Activated CD8-positive, alpha-beta memory T cell treated with anti-CD3 and anti-CD28 coated beads for 24 hours (primary cell): ENCODE measurements at places on chromosomes 11 and 22.

DNA sequence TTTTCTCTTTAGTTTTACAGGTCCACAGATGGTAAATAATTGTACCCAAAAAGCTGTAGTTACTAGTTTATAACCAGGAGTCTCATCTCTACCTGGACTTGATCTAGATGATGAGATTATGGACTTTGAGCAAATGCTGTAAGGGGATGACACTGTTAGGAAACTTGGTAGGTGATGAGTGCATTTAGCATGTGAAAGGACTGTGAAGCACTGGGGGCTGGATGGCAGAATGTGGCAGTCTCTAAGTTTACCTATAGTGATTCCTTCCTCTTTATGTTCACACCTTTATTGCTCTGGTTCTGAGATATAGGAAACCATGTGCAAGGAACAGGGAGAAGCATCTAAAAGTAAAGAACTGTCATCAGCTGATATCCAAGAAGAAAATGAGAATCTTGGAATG, 230.7 kb upstream of the CHORDC1 start:
- DNase-seq, result no peak

DNA sequence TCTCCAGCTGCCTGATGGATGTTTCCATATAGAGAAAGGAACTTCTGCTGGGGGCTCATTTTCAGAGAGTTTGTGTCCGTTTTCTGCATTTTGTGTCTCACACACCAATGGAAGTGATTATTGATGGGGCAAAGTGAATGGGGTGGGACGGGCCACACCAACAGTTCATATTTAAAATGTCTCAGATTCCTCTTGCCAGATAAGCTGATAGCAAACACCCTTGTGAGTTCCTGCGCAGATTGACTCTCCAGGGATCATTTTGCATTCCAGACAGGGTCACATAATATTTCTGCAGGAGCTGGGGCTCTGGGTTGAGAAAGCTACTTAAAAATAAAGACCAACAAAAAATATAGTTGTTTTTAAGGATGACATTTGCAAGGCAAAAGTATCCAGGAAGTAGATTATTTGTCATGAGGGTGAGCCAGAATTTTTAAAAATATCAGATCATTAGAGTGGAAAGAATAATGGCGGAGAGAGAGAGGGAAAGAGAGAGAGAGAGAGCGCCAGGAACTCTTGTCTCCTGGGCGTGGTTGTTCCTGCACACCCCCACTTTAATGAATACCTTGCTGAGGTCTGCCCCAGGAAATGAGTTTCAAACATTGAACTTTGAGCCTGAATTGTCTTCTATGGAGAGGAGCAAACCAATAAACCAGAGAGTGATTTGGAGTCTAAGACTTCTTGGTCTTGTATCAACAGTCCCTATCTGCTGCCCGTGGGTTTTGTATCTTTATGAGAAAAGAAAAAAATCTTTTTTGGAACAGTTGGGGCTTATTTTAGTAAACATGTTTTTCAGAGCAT, 33.3 kb downstream of the MICAL2 start:
- no peak for DNase-seq

GRCh38 chr11:69382131-69383128, 88.5 kb downstream of the MYEOV start:
- DNase-seq, result no peak

GRCh38 chr11:116224154-116224888, 548.5 kb downstream of the BUD13 start:
- DNase-seq, result peak; percentile 64

DNA sequence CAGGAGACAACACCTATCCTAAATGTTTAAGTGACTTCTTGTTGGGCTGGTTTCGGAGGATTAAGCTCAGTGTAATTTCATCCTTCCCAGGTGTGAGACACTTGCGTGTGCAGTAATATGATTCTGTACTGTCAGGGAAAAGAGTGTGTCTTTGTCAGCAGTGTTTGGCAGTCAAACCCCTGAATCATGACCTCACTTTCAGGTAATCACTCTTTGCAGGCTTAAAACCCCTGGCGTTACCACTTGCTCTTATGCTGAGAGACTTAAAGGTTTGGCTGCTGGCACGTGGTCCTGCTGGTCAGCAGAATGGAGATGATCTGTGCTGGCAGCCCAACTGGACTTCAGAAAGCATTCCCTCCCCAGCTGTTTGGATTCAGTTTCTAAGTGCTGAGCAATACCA, 56.1 kb downstream of the APIP start:
- DNase-seq, result no peak

- DNase-seq, result no peak
Observed at GRCh38 chr11:39571081-39571480, 1888.4 kb downstream of the LRRC4C start.

- no peak for DNase-seq
Observed at GRCh38 chr22:37922191-37922590, 16.1 kb downstream of the MICALL1 start.

DNA sequence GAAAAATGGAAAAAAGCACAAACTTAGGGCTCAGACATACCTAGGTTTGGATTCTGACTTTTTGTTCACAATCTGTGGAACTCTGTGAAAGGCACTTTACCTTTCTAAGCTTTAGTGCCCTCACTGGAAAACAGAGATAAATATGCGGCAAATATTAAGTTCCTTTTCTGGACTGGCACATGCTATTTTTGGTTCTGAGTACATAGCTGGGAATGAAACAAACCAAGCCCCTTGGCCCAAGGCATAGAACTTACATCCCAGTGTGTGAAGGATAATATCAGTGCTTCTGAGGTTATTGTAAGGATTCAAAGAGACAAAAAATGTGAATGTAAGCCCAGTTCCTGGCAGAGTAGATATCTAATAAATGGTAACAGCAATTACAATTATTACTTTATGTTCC, 227.5 kb downstream of the ADAMTS15 start:
- DNase-seq, result no peak

- DNase-seq, result peak; percentile 82
Observed at GRCh38 chr22:22810018-22810427, 77.6 kb upstream of the IGLL5 start.

GRCh38 chr11:92759571-92760214, 209.8 kb upstream of the MTNR1B start:
- no peak for DNase-seq

DNA sequence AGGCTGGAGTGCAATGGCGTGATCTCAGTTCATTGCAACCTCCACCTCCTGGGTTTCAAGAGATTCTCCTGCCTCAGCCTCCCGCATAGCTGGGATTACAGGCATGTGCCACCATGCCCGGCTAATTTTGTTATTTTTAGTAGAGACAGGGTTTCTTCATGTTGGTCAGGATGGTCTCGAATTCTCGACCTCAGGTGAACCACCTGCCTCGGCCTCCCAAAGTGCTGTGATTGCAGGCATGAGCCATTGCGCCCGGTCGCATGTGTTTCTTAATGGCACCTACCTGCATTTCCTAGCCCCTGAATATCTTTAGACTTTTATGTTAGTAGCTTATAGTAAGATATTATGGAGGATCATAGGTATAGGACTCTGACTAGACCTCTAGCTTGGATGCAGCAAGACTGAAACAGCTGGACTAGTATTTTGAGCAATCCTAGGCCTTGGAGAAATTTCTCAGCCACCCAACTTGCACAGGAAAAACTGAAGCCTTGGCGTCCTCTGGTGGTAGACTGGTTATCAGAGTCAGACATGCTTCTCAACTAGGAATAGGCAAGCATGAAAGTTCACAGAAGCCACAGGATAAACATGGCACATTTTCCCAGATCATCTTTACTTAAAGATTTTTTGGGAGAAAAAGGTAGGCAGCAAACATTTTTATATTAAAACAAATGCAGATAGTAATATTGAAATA, 22.7 kb upstream of the C1QTNF4 start:
- no peak for DNase-seq

GRCh38 chr11:121443688-121444275, 8.3 kb upstream of the SORL1 start:
- no peak for DNase-seq

DNA sequence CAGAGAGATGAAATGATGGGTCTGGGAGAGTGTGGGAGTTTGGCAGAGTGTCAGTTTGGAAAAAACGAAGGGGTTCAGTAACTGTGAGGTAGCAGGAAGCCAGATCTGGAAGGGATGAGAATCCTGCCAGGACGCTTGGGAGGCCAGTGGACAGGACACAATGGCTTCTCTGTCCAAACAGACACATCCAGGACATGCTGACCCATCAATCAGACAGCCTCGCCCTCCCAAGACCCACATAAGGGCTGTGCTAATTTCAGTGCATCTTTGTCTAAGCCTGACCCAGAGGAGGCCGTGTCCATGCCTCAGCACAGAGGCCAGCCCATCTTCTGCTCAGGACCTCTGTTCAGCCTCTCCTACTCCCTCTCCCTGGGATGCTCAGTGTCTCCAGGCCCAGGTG, 576.5 kb upstream of the B3GAT1 start:
- DNase-seq, result no peak

- DNase-seq, result peak; percentile 83
Observed at GRCh38 chr11:44893846-44894617, 56.7 kb downstream of the TP53I11 start.

GRCh38 chr11:66281776-66282467, 3.9 kb downstream of the CNIH2 start:
- no peak for DNase-seq

DNA sequence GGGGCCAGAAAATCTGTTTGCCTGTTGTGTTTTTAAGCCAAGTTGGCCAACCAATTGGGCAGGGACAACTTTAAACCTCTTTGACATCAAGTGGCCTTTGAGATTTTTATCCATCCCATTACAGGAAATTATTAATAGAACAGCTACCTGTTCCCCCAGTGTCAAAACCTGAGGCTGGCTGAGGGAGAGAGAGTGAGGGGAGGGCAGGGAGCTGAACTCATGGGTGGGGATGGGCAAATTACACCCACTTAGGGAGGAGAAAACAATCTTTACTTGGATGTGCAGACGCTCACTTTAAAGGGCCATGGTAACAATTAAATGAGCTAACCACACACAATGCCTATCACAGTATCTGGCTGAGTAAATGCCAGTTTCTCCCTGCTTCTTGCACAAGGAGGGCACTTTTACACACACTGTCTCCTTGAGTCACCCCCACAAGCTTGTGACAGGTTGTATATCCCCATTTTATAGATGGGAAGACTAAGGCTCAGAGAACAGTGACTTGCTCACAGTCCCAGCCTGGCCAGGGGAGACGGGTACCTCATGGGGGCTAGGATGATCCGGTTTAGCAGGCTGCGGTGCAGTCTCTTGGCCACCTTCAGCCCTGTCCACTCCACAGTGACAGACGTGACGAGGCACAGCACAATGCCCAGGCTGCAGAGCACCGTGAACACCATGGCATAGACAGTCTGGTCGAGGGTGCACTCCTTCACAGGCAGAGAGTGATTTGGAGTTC, 17.8 kb upstream of the KCNJ11 start:
- DNase-seq, result no peak

GRCh38 chr22:27517361-27518155, 284.0 kb downstream of the MN1 start:
- no peak for DNase-seq

DNA sequence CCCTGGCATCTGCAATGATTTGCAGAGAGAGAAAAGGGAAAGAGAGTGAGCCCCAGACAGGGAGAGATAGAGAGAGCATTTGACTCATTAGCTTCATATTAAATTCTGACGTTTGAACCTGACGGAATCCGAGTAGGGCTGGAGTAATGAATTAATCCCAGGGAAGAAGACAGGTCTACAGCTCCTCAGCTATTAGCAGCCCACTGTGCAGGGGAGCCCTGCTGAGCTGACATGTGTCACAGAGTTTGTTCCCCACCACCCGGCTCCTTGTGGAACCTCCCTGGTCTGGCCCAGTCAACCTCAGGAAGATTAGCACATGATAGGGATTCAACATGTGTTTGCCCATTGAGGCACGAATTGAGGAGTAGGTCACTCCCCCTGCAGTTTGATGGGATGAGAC, 404.0 kb downstream of the BUD13 start:
- no peak for DNase-seq

- DNase-seq, result no peak
Observed at GRCh38 chr11:62190011-62190410, at the start of gene SCGB1D1. TSS of gene SCGB1D1 (plus strand) at chr11:62190216. CDS start at chr11:62190285, 69 bp downstream.

DNA sequence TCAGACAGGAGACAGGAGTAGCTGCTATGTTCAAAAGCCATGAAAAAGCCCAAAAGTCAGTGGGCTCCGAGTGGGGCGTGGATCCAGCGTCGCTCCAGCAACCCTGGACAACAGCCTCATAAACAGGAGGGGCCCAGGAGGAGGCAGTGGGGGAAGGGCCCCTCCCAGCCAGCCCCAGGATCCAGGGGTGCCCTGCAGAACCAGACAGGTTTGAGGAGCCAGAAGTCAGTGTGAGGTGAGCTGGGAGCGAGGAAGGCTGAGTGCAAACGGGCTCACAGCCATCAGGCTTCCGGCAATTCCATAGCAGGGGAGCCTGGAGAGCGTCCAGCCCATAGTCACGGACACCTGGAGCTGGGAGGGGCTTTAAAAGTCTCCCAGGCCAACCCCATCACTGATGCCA, 217.7 kb downstream of the MN1 start:
- no peak for DNase-seq

DNA sequence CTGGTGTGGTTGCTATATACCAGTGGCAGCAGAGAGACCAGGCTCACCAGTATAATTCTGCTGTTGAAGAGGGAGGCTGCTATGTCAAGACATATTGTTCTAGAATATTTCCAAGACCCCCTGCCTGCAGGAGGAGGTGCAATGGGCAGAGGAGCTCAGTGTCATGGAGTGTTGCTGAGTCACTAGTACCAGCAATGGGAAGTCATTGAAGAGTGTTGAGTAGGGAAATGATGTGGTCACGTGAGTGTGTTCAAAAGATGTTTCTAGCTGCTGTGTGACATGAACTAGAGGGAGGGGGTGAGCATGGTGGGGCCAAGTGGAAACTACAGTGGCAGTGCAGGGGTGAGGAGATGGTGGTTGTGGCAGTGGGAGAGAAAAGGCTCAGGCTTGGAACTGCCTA, 76.3 kb upstream of the BIRC3 start:
- DNase-seq, result no peak

GRCh38 chr11:73454987-73455386, 78.8 kb downstream of the RELT start:
- no peak for DNase-seq

- DNase-seq, result no peak
Observed at GRCh38 chr11:62682518-62682917, 3.6 kb upstream of the UBXN1 start.

GRCh38 chr11:120273432-120273831, 33.5 kb downstream of the POU2F3 start:
- DNase-seq, result no peak

GRCh38 chr22:47307326-47307725, 544.9 kb downstream of the TBC1D22A start:
- peak; percentile 42 for DNase-seq

- DNase-seq, result peak; percentile 44
Observed at GRCh38 chr11:72015511-72016061, 16.9 kb downstream of the IL18BP start.

- DNase-seq, result no peak
Observed at GRCh38 chr22:43235445-43236409, 48.8 kb upstream of the TTLL12 start.

DNA sequence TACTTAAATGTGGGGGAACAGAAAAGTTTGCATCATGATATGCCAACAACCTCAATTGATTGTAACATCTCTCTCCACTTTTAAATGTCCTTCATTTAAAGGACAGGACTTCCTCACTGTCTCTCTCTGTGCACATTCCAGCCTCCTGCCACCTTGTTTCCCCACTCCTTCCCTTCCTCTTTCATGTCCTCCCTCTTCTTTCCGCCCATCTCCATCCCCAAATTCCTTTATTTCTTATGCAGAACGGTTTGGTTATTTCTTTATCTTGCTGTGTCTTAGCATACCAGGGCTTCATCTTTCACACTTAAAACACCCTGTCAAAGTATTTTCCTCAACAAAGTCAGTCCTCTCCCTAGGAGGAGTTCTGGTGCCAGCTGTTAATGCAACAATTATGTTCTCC, 293.8 kb downstream of the NXPE2 start:
- no peak for DNase-seq
